ENCODE measurements at places on chromosomes 12 and 14.
A peak's percentile ranks its signal among the peaks of the same experiment; 100 is the strongest.

DNA sequence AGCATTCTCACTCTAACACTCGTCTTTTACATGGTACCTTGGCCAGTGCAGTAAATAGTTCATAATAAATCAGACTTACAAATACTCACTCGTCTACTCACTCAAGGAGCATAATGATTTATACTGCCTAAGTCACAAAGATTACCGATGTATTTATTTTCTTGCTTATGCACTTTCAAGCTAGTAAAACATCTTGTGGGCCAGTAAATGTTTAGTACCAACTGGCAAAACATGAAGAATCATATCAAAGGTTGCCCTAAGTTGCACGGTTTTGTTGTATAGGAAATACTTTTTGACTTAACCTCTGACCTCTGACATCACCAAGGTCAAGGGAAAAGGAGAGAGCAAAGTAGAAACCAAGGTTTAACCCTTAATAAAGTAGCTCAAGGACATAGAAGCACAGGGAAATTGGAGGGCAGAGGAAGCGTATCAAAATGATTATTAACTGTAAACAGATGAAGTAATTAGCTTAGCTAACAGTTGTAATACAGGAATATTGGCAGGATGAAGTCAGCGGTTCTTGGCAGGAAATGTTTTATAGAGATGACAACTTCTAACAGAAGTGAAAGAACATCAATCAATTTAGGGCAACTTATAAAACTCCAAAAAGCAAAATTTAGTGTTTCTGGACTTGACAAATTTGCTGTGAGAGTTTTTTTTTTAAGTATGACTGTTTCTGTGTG lies 131.9 kb downstream of the HMGA2 start:
- DNase-seq: no peak

GRCh38 chr12:3132636-3133404 lies 55.6 kb downstream of the TSPAN9 start:
- DNase-seq: peak; percentile 60

DNA sequence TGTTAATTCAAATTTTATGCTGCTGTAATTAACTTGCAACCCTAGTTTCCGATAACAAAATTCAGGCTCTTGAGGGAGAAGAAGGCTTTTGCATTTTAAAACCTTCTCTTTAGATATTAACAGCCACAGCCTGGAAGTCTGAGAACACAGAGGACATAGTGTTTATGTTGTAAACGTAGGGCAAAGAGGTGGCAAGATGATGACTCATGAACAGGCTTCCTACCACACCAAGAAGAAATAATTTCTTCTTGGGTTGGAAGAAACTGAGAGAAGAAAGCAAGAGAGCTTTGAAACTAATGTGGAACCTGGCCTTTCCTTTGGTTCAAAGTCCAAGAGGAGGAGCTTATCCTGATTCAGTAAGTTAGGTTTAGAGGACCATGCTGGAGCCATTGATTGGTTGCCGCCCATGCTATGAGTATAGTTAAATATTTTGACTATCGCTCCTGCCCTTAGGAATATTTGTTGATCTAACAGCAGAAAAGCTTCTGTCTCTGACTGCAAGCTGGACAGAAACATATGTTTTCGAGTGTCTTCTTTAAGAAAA lies 31.8 kb downstream of the CCDC198 start:
- DNase-seq: no peak

- DNase-seq: no peak
These were observed 10.8 kb downstream of the TAOK3 start for GRCh38 chr12:118361889-118362288.

- no peak for DNase-seq
These were observed 91.0 kb upstream of the DIO3 start for GRCh38 chr14:101470266-101470665.
